ENCODE measurements at places on chromosomes 7 and 10.

DNA sequence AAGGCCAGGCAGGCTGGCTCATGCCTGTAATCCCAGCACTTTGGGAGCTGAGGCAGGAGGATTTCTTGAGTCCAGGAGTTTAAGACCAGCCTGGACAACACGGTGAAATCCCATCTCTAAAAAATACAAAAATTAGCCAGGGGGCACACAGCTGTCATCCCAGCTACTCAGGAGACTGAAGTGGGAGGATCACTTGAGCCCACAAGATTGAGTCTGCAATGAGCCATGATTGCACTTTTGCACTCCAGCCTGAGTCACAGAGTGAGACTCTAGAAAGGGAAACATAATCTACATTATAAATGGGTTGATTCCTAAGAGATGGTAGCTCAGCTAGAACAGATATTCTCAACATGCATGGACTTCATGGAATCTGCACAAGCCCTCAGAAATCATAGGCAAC lies 6.3 kb upstream of the LIPF start:
- no peak for DNase-seq

DNA sequence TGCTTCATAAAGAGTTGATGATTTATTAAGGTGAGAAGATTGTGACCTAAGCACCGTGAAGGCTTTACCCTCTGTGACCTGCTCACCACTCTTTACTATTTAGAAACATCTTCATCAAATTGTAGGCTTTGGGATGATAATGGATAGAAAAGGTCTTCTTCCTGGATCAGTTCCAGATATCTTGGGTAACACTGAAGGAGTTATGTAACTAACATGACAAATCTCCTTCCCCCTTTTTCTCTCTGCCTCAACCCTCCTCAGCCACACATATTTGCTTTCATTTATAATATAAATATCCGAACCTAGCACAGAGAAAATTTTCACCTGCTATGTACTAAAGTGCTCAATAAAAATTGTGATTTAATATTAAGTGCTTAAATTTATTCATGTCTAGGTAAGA lies 151.5 kb downstream of the FRMD4A start:
- no peak for DNase-seq

DNA sequence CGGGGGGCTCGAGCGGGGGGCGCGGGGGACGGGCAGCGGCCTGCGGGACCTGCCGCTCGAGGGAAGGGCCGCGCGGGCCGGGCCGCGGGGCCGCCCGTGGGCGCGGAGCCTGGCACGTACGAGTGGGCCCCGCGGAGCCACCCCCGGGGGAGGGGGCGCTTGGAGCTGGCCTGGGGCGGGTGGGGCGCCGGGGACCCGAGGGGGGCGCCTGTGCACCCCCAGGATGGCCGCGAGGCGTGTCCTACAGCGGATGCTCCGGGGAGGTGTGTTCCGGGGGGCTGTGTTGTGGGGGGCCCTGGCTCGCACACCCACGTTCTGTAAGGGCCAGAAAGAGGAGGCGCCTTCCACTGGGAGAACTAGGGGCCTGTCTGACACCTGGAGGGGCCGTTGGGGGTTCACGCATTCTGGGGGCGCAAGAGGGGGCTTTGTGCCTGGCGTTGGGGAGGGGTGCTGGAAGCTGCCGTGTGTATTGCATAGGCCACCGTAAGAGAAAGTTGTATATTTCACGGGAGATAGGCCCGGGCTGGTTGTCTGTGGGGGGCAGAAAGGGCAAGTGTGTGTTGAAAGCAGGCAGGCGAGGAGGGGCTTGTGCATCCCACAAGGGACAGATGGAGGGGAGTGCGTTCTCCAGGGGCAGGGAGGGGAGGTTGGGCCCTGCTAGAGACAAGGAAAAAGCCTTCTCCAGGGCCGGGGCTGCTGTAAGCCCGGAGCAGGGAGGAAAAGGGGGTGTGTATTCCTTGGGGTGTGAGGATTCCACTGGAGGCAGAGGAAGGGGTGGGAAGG lies 663 bp downstream of the VPS37D start:
- DNase-seq, result no peak

- no peak for DNase-seq
Observed at GRCh38 chr7:159120540-159120919, 24.1 kb downstream of the VIPR2 start.

- DNase-seq, result no peak
Observed at GRCh38 chr10:112758961-112759360, 191.1 kb upstream of the TCF7L2 start.

GRCh38 chr10:126224967-126225671 lies 163.2 kb downstream of the ADAM12 start:
- no peak for DNase-seq

Data from fibroblast of the conjunctiva (primary cell).